HFF-Myc (cell line): ENCODE measurements at places on chromosomes 16 and 17.

DNA sequence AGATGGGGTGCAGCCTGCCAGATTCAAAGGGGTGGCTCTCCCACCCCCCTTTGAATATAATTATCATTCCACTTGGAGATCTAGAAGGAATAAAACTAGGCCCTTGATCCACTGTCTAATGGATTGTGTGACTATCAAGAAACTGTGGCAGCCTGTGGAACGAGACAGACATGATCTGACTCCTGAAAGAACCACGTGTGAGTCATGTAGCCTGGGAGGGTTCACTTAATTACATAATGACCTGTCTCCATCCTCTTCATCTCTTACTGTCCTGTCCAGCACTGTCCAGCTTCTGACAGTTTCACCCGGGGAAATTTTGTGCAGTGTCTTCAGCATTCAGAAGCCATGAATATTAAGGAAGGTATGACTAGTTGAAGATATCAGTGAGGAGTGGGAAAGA, 43.3 kb upstream of the CDH13 start:
- no peak for DNase-seq

DNA sequence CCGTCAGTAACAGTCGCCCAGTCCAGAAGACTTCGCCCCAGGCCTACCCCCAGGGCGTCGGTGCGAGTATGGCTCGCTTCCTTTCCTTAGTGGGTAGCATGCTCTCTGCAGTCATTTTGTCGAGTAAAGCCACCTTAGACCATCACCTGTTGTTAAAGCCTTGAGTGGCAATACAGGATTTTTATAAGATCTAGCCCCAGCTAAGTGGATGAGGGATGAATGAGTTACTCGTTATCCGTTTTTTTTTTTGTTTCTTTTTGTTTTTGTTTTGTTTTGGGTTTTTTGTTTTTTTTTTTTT, 322 bp upstream of the KLHL11 start:
- no peak for DNase-seq

- DNase-seq: no peak
Measured at GRCh38 chr17:45052052-45052772, 780 bp upstream of the DCAKD start.

GRCh38 chr17:60416368-60416925, 5.8 kb upstream of the CHCT1 start:
- no peak for DNase-seq

DNA sequence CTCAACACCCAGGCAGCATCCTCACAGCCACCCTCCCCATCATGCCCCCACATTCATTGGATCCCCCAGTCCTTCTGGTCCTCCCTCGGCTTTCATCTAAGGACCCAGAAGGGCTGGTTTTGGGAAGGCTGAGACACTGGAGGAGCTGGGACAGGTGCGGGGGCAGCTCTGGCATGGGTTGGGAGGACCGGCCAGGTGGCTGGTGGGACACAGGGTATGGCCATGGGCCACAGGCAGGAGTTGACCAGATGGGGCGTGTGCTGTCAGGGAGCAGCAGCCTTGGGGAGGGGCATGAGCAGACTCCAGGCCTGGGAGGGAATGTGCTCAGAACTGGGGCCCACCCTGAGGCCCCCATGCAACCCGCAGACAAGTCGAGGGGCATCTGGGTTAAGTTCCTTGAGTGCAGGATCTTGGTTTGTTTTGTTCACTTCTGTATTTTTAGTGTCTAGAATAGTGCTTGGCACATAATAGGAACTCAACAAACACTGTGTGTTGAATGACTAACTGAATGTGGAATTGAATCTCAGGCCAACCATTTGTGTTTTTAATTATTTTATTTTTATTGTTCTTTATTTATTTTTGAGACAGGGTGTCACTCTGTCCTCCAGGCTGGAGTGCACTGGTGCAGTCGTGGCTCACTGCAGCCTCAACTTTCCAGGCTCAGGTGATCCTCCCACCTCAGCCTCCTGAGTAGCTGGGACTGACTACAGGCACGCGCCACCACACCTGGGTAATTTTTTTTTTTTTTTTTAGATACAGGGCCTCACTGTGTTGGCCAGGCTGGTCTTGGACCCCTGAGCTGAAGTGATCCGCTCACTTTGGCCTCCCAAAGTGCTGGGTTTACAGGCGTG, 5.6 kb downstream of the P2RX1 start:
- DNase-seq: no peak

DNA sequence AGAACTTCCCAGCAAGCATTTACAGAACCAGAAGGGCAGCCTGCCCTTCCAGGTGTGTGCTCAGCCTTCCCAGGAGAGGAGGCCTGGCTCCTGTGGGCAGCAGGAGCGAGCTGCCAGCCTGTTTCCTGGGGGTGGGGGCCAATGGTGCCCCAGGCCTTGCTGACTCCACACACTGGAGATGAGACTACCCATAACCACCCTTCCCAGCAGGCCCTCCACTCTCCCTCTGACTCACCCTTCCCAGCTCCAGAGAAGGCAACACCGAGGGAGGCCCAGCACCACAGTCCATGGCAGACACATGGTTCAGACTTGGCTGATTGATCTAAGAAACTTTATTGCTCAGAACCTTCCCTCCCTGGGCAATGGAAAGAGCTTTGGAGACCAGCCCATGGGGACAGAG, 1.8 kb upstream of the PRSS53 start:
- no peak for DNase-seq

DNA sequence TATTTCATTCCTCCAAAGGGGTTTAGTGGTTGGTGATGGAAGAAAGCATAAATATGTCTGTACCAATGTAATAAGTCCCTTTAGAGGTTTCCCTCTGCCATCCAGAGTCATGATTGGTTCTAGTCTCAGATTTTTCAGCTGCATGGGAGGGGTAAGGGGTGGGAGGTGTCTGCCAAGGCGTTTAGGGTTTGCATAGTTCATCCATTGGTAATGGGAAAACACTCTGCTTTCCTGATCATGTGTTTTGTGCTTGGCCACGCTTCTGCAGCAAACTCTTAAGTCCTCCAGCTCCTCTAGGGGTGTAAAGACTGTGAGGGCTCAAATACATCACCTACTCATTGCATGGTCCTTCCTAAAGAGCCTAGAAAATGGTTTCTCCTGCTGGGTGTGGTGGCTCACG, 29.8 kb downstream of the LIG3 start:
- no peak for DNase-seq

- DNase-seq: no peak
Measured at GRCh38 chr16:55938126-55938525, 63.0 kb upstream of the CES5A start.

DNA sequence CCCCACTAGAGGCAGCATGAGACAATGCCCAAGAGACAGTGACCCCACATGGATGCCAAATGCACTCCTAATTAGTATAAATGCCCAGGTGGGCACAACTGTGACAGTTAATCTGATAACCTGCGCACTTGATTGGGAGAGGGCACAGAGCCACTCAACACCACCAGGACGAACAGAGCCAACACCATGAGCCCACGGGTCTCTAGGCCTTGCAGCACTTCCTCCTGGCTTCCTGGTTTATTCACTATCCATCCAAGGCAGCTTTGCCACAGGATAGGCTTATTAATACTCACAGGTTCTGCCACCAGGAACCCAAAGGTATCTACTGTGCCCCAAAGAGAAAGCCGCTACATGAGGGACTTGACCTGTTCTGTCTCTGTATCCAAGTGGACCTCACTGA, 14.9 kb downstream of the AXIN2 start:
- no peak for DNase-seq

- DNase-seq: no peak
Measured at GRCh38 chr16:76197900-76198299, 79.3 kb upstream of the CNTNAP4 start.

GRCh38 chr17:78826836-78827509, 13.6 kb downstream of the USP36 start:
- no peak for DNase-seq

DNA sequence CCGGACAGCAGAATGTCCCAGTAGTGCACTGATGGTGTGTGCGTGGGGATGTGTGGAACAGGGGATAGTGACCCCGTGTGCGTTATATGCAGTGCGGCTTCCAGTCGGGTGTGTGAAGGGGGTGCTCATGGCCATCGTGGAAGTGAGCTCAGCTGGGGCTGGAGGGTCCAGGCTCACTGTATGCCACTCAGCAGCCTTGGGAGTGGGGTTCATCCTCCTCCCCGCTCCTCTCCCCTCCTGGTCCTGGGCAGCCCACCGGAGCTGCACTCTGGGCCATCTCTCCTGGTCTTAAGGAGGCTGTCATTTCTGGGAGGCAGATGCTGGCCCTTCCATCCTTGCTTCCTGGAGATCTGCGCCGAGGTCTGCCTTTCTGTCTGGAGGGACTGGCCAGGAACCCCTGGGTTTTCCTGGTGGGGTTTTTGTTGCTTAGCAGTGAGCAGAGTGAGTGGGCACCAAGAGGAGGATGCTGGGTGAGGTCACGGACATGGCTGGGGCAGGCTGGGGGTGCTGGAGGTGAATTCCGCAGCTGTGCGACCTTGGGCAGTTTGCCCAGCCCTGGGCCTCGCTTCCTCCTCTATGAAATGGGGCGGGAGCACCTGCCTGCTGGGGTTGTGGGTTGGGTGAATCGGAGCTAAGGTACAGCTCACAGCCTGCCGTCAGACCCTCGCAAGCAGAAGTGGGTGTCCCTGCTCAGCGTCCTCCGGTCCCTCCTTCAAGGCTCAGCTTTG, 164.1 kb downstream of the SEC14L1 start:
- DNase-seq: no peak

- DNase-seq: no peak
Measured at GRCh38 chr17:79777120-79777893, 641 bp upstream of the CBX2 start.

GRCh38 chr16:55386534-55387296, 62.7 kb downstream of the IRX6 start:
- DNase-seq: no peak

DNA sequence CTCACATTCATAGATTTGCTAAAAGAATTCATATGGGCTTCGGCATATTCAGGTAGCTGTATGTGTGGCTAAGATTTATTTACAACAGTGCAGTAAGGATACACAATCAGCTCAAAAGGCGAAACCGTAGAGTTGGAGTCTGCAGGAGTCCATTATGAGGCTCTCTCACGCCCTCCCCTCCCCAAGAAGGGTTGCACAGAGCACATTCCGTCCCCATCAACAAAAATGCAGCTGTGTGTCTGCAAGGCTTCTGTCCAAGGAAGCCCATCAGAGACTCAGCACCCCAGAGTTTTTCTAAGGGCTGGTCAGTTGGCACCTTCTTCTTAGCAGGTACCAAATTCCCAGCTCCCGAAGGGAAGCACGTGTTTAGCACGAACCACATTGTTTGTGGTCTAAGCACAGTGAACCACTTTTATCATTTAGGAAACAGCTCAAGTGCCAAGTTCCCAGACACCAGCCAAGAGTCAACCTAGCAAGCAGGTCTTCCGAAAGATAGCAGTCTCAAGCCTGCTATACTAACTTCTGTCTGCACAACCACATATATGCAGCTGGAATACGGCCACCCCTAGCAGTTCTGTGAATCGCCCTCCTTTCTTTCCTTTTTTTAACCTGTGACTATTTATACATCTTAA, 28.5 kb upstream of the MEAK7 start:
- DNase-seq: no peak

DNA sequence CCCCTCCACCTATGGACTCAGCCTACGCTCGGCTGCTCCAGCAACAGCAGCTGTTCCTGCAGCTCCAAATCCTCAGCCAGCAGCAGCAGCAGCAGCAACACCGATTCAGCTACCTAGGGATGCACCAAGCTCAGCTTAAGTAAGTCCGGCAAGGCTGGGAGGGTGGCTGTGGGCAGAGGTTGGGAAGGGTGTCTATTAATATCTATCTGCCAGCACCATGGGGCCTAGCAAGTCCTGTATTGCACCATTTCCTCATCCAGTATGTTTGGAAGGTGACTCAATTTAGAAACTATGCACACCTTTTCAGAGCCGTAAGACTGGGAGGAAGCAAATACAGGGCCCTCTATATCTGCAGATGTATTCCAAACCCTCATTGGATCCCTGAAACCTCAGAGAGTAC, 45.0 kb upstream of the ARHGAP44 start:
- no peak for DNase-seq

- no peak for DNase-seq
Measured at GRCh38 chr17:40460968-40461731, 17.9 kb downstream of the IGFBP4 start.

DNA sequence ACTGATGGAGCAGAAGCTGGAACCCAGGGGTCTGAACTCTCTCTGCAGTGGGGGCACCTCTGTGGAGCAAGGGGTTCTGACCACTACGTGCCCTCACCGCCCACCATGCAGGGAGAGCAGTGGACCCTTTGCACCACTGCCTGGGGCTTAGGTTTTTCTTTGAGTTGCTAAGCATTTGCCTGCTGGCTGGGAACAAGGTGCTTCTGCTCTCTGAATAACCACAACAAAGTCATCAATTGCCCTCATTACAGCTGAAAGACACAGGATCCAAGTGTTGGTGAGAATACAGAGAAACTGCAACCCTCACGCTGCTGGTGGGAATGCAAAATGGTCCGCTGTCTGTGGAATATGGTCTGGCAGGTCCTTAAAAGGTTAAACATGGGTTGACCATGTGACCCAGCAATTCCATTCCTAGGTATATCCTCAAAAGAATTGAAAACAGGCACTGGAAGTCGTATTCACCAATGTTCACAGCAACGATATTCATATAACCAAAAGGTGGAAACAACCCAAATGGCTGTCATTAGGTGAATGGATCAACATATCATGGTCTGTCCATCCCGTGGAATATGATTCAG, 22.8 kb downstream of the NLRC3 start:
- no peak for DNase-seq

DNA sequence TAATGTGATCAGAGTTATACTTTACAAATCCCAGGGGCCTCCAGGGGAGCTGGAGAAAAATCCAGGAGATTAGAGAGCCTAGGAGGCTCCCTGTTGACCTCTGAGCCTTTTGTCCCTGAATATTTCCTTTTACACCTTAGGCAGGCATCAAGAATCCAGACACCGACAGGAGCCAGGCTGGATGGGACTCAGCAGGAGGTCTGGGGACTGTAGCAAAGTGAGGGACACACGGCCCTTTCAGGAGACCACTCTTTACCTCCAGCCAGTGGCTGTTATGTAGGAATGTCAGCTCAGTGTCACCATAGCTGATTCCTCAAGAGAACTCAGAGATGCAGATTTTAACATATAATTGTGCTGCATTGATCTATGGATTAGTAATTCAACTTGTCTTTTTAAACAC, 198.4 kb downstream of the SHISA9 start:
- DNase-seq: no peak

- no peak for DNase-seq
Measured at GRCh38 chr17:58007781-58008706, 998 bp upstream of the SRSF1 start.

GRCh38 chr17:81002013-81002384, 10.4 kb downstream of the CHMP6 start:
- no peak for DNase-seq

DNA sequence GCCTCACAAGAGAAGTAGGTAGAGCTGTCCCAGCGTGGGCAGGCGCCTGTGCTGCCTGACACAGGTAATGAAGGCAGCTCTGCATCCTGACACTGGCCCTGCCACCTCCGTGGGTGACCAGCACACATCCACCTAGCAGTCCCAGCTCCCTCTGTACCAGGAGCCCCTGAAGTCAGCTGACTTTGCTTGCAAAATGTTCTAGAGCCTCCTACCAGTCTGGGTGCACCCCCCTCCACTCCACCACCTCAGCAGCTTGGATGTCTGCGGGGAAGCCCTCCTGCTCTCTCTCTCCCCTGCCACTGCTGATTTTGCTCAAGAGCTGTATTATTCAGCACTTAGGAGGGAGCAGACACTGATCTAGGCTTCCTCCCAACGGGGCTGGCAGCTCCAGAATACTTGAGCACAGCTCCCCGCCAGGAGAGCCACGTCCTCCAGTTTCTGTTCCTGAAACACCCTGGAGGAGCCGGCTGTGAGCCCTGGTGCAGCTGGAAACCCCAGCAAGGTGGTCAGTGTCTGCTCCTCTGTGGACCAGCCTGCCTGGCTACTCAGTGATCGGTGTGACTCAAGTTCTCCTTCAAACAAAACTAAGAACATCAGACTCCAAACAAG, 1.0 kb downstream of the RNF166 start:
- DNase-seq: no peak
